HepG2 (cell line): ENCODE measurements at places on chromosomes 4 and X.

DNA sequence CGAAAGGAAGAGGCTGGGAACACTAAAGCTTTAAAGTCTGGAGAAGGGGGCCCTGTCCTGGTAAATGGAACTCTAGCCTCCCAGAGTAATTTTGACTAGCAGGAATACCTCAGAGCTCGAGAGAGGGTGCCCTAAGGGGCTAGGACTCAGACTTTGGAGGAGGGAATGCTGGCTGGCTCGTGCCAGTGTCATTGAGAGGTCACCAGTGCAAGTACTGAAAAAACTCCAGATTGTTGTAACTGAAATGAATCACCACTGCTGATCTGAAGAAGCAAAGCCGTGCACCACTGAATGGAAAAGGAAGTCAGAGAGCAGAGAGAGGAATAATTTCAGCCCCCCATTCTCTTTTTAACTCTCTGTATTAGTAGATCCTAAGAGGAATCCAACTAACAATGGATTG lies 690.2 kb downstream of the FAT4 start:
- no peaks in the 10 kb centered on the region for H3K27me3 ChIP-seq
- DNase-seq, result no peak
- H3K4me3 ChIP-seq, result no peak overlapping the region
- H3K4me1 ChIP-seq, result no peaks in the 10 kb centered on the region
- no peak overlapping the region for H3K27ac ChIP-seq

DNA sequence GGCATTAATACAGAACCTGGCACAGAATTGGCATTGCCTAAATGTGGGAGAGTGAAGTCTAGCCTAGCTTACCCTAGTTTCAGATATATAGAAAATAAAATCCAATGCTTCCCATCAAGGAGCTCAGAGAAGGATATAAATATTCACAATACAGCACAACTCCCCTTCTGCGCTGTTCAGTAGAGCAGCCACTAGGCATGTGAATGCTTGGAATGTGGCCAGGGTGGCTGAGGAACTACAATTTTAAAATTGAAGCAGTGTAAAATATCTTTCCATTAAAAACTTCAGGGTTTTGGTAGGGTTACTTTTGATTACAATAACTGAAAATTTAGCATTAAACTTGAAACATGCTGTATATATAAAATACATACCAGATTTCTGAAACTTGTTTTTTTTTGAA lies 19.5 kb downstream of the ZNF518B start:
- H3K27ac ChIP-seq, result no peak overlapping the region
- H3K36me3 ChIP-seq, result no peaks in the 10 kb centered on the region
- H3K27me3 ChIP-seq, result 0 out of 3 replicates have a peak, but pooled peaks cover 6% of the 10 kb centered on the region
- H3K4me3 ChIP-seq, result no peak overlapping the region

- no peak overlapping the region for H3K4me3 ChIP-seq
- H3K27ac ChIP-seq, result peak overlapping the region; percentile 37
- peaks cover 44% of the 10 kb centered on the region for H3K36me3 ChIP-seq
- peaks cover 44% of the 10 kb centered on the region for H3K4me1 ChIP-seq
These were observed 17.1 kb downstream of the AFP start for GRCh38 chr4:73452953-73453700.

GRCh38 chr4:24533364-24533763 lies 51.0 kb downstream of the DHX15 start:
- no peaks in the 10 kb centered on the region for H3K4me1 ChIP-seq
- H3K27ac ChIP-seq, result no peak overlapping the region
- H3K36me3 ChIP-seq, result peaks cover 64% of the 10 kb centered on the region
- no peak overlapping the region for H3K4me3 ChIP-seq
- no peak for DNase-seq
- no peaks in the 10 kb centered on the region for H3K27me3 ChIP-seq

DNA sequence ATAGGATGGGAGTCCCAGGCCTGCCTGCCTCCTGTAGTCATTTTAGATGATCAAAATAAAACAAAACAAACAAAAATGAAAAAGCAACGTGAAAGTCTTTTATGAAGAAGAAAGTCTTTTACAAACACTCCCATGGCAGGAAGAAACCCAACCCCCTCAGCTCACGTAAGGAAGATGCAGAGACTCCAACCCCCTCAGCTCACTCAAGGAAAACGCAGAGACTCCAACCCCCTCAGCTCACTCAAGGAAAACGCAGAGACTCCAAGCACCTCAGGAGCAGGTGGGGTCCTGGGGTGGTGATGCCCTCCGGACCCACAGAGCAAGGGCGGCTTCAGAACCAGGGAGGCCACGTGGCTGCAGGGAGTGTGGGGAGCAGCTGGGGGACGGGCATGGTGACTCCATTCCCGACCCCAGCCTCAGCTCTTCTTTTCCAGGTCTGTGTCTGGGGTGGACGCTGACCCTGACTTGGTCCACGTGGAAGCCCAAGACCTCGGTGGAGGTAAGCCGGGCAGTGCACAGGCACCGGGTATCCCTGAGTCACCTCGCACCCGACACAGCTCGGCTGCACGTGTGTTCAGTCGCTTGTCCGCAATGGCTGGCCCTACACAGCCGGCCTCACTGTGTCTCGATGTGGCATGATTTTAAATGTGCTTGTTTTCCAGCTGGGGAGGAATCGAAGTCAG lies 226.5 kb upstream of the PSAPL1 start:
- H3K36me3 ChIP-seq, result no peaks in the 10 kb centered on the region
- no peak overlapping the region for H3K4me3 ChIP-seq
- H3K4me1 ChIP-seq, result peaks cover 32% of the 10 kb centered on the region
- H3K27ac ChIP-seq, result no peak overlapping the region
- no peaks in the 10 kb centered on the region for H3K27me3 ChIP-seq
